Lung microvascular endothelial cell (primary cell): ENCODE measurements at places on chromosomes 2 and 18. TPM values are rescaled to one million over a fixed set of nuclear protein-coding genes. Genes with fewer than 3 reads are reported as not detected.

NMUR1 gene
- not detected in 2 replicates for total RNA-seq

WDSUB1 gene
- total RNA-seq = 4.1 and 8.1 TPM in 2 replicates

CRYGD gene
- total RNA-seq = not detected in 2 replicates

CD302 gene
- 5.7 and 15.1 TPM in 2 replicates for total RNA-seq

ADAM23 gene
- total RNA-seq = 0.60 and 1.5 TPM in 2 replicates

GALNT13 gene
- total RNA-seq = 0.20 and 0.22 TPM in 2 replicates

PLCD4 gene
- total RNA-seq = 0.40 and 1.7 TPM in 2 replicates

LIMS4 gene
- total RNA-seq = 28.5 and 47.8 TPM in 2 replicates

CD207 gene
- total RNA-seq = under 0.01 TPM in 1 of 2 replicates, not detected in the other

NETO1 gene
- total RNA-seq = not detected in 2 replicates

NDC80 gene
- 3.2 and 13.1 TPM in 2 replicates for total RNA-seq

TMEM182 gene
- 0.44 and 0.60 TPM in 2 replicates for total RNA-seq

OR6B2 gene
- total RNA-seq = not detected in 2 replicates

RGPD3 gene
- under 0.01 TPM in 2 replicates for total RNA-seq

MYCN gene
- total RNA-seq = 2.6 and 9.5 TPM in 2 replicates

GALNT5 gene
- under 0.01 TPM in 1 of 2 replicates, not detected in the other for total RNA-seq

ACKR3 gene
- total RNA-seq = 5.0 and 17.9 TPM in 2 replicates

CENPA gene
- total RNA-seq = 2.8 and 7.8 TPM in 2 replicates

EFR3B gene
- 0.65 and 1.4 TPM in 2 replicates for total RNA-seq

FZD7 gene
- total RNA-seq = under 0.01 and 0.20 TPM in 2 replicates

ARHGEF4 gene
- total RNA-seq = under 0.01 and 2.2 TPM in 2 replicates

CAPN13 gene
- not detected in 2 replicates for total RNA-seq

CPO gene
- not detected in 2 replicates for total RNA-seq

LOXHD1 gene
- not detected in 2 replicates for total RNA-seq

MOCOS gene
- under 0.01 and 0.22 TPM in 2 replicates for total RNA-seq

TTC39C gene
- 0.44 and 1.2 TPM in 2 replicates for total RNA-seq

ACTG2 gene
- not detected in 2 replicates for total RNA-seq

NT5DC4 gene
- not detected in 2 replicates for total RNA-seq

CFAP65 gene
- total RNA-seq = not detected in 2 replicates

GMCL1 gene
- total RNA-seq = 5.0 and 7.9 TPM in 2 replicates

MAL gene
- not detected in 2 replicates for total RNA-seq

QPCT gene
- total RNA-seq = 0.60 and 3.7 TPM in 2 replicates

TBR1 gene
- under 0.01 TPM in 1 of 2 replicates, not detected in the other for total RNA-seq
